ENCODE measurements at places on chromosomes 7 and 10.

GRCh38 chr7:40786909-40787308 is 652.1 kb downstream of the SUGCT start:
- DNase-seq, result no peak

DNA sequence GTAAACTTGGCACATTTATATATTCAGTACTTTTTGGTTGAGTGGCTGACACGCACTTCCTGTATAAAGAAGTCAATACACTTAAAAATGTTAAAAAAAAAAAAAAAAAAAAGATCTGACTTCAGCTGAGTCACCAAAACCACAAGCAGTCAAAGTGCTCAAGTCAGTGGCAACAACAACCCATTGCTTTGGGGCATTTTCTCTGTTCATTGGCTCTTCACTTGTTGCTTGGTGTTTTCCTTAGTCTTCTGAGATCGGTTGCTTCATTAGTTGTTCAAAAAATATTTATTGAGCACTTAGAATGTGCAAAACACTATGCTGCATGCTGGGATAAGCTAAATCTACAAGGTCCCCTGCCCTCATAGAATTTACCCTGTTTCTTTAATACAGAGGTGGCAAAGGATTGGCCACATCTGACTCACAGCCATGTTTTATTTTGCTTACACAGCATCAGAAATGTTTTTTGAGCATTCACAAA is 63.7 kb downstream of the ZNRF2 start:
- peak; percentile 96 for DNase-seq

- no peak for DNase-seq
Observed at GRCh38 chr7:6078548-6078947, 47.4 kb downstream of the ANKRD61 start.

- peak; percentile 43 for DNase-seq
Observed at GRCh38 chr10:91590904-91591796, 41.7 kb downstream of the PPP1R3C start.

DNA sequence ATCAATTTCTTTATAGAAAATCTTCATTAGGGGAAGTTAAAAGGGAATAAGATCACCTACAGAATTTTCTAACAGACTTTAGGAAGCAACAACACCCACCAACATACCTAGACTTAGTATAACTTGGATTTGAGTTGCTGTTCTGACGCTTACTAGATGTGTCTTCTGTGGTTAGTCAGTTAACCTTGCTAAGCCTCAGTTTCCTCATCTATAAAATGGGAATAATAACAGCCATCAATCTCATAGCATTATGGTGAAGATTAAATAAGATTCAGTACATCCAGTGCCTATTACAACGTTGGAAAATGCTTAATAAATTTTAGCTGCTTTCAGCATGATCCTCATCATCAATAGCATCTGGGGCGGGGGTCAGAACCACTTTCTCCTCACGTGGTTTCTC is 106.2 kb downstream of the SORBS1 start:
- DNase-seq, result no peak

GRCh38 chr10:91054325-91054724 is 133.4 kb upstream of the ANKRD1 start:
- peak; percentile 62 for DNase-seq

DNA sequence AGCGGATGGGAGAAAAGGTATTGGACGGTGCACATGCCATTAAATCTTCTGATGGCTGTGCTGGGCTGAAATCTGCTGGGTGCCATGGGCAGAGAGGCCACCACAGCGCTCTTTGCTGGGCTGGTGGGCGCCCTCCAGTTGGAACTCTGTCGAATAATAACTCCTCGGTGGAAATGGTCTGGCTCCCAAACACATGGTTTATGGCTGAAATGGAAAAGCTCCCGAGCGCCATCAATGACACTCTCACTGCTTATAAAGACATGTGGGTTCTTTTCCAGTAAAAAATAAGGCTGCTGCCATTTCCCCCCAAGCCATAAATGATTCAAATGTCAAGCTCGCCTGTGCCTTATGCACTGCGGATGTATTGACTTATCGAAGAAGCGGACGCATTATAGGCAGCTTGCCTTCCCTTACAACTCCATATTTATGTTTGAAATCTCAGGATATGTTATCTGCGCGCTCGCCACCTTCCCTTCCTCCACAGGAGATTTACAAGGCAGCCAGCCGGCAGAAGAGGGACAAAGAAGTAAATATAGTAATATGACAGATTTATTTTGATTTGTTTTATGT is 239.0 kb upstream of the MKI67 start:
- DNase-seq, result no peak

GRCh38 chr7:37942934-37943610 is 22.6 kb downstream of the EPDR1 start:
- DNase-seq, result peak; percentile 23

- peak; percentile 8 for DNase-seq
Observed at GRCh38 chr7:108581655-108582491, 12.2 kb downstream of the DNAJB9 start.

DNA sequence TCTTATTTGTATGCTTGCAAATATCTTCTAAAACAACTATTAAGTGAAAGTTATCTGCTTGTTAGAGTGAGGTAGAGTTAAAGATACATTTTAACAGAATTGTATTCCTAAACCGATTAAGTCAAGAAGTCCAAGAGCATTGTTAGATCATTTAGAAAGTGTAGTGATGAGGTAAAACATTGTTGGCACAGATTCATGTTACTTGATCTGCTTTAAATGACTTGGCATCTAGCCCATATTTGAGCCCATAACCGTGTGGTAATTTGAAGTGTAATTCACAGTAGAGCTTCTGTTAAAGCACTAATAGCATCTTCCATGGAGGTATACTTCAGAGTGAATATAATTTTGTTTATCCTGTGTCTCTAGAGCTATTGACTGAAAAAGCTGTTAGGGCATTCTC is 62.1 kb downstream of the PTEN start:
- DNase-seq, result peak; percentile 68

- no peak for DNase-seq
Observed at GRCh38 chr7:136293272-136293671, 316.1 kb upstream of the MTPN start.

- no peak for DNase-seq
Observed at GRCh38 chr7:124713086-124713485, 52.5 kb downstream of the GPR37 start.

GRCh38 chr7:46256870-46257661 is 336.0 kb upstream of the IGFBP3 start:
- DNase-seq, result peak; percentile 59

DNA sequence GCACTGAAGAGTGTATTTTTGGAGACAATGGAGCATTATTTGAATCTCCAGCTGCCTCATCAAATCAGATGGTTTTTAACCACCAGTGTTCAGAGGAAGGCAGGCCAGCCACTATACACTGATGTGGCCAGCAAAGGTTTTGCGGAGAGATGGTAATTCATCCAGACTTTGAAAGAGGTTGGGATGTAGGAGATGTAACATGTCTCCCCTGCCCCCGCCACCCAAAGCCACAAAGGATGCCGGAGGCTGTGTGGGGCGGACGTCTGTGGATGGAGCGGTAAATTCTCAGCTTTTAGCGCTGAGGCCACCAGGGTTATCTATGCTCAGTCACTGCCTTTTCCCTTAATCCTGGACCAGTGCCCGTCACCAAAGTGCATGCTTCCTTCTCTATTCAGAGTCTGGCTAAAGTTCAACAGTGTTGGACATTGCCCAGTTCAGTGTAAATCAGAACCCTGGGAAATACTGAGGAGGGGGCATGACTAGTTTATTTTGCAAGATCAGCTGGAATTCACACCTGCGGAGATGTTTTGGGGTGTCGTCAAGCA is 3.7 kb upstream of the TRIP6 start:
- DNase-seq, result no peak

- DNase-seq, result peak; percentile 91
Observed at GRCh38 chr10:63711867-63712716, 190.9 kb downstream of the REEP3 start.

DNA sequence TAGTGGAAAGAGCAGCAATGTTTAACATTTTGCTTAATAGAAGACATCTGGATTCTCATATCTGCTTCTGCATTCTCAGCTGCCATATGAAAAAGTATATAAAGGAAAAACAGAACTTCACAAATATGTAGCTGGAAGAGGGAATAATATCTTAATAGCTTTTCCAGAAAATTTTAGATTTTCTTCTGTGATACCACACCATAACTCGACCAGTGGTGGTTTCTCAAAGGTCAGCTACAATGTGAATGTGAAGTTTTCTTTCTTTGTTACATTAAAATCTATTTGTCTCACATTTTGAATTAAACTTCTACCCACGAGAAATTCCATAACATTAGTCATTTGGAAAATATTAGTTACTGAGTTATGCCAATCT is 339.8 kb downstream of the PARD3 start:
- DNase-seq, result peak; percentile 39

DNA sequence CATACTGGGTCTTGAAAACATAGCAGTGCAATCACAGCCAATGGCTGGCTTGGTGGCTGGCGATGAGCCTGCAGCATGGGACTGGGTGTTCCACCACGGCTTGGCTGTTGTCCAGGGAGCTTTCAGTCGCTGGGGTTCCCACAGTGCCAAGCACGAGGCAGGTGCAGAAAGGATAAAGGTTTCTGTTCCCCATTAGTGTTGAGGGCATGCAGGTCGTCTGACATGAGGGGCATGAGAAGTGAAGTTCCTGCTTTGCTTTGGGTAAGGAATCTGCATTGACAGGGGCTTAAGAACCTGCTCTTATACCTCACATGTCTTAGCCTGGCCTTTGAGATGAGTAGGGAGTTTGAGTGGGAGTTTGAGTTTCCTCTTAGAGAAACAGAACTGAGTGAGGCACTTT is 9.0 kb upstream of the CFTR start:
- no peak for DNase-seq

- DNase-seq, result no peak
Observed at GRCh38 chr10:5812283-5813090, 747 bp downstream of the GDI2 start.

GRCh38 chr10:123327450-123327849 is 173.2 kb downstream of the BUB3 start:
- DNase-seq, result no peak

GRCh38 chr7:29248713-29249382 is 54.3 kb downstream of the CHN2 start:
- no peak for DNase-seq

GRCh38 chr7:157409149-157409752 is 72.4 kb downstream of the DNAJB6 start:
- peak; percentile 45 for DNase-seq
